ENCODE measurements at places on chromosomes 5 and 9. TPM values are rescaled to one million over a fixed set of nuclear protein-coding genes. Genes with fewer than 3 reads are reported as not detected.
A peak's percentile ranks its signal among the peaks of the same experiment; 100 is the strongest.

Gene PCDHB2
- total RNA-seq, result not detected

Gene DMGDH
- total RNA-seq, result 2.9 TPM

DNA sequence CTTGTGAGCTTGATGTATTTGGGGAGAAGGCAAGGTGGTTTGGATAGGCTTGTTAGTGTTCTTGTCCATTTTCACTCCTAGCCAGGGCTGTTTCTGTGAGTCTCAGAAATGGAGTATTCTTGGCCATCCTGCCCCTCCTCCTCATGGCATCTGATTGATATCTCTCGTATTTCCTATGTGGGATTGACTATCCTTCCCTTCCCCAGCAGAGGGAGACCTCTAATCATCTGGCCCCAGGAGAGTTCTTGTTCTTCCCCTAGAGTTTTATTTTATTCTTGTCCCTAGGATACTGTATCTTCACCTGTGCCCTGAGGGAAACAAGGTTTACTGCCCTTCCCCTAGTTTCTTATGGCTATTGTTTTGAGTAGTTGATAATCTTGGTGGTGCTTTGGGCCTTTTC lies 114.4 kb downstream of the VPS13A start:
- no peaks in the 10 kb centered on the region for H3K4me1 ChIP-seq
- peak; percentile 4 for DNase-seq
- H3K4me3 ChIP-seq, result no peak overlapping the region

DNA sequence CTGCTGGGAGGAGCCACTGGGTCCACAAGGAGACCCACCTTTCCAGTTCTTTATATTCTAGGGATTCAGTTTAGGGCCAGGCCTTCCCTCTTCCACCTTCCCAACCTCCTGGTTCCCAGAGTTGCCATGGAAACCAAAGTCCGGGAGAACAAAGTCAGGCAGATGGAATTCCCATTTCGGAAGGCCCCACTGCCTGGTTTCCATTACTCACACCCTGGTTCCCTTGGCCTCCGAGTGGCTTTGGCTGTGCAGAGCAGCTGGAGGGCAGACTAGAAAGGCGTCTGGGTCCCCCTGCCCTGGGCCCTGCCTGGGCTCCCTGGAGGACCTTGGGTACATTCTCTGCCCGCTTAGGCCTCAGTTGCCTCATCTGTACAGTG lies 136.1 kb downstream of the RGS3 start:
- H3K36me3 ChIP-seq, result peaks cover 45% of the 10 kb centered on the region
- DNase-seq, result no peak
- no peak overlapping the region for H3K27ac ChIP-seq
- no peak overlapping the region for H3K4me3 ChIP-seq
- H3K4me1 ChIP-seq, result no peaks in the 10 kb centered on the region

DNA sequence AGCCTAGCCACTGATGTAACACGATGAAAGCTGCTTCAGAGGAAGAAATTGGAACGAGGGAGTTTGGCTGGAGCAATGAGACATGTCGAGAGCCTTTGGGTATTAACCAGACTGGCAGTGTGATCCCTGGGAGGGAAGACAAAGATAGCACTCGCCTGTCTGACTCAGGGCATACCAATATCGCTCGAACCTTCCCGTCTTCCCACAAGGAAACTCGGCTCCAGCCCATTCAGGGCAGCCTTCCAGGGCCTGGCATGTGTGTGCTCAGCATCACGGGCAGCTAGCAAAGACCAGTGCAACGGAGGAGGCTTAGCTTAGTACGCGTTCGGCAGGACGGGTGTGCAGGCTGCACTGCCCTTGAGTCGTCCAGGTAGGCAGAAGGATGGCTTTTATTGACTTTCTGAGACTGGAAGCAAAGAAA lies 356.9 kb upstream of the WWC1 start:
- H3K27me3 ChIP-seq, result no peaks in the 10 kb centered on the region
- H3K36me3 ChIP-seq, result no peaks in the 10 kb centered on the region
- H3K27ac ChIP-seq, result no peak overlapping the region

- H3K27me3 ChIP-seq, result no peaks in the 10 kb centered on the region
- no peaks in the 10 kb centered on the region for H3K4me1 ChIP-seq
- no peak for DNase-seq
- no peak overlapping the region for H3K27ac ChIP-seq
Measured at GRCh38 chr5:29720954-29721353, 1472.5 kb upstream of the CDH6 start.

DNA sequence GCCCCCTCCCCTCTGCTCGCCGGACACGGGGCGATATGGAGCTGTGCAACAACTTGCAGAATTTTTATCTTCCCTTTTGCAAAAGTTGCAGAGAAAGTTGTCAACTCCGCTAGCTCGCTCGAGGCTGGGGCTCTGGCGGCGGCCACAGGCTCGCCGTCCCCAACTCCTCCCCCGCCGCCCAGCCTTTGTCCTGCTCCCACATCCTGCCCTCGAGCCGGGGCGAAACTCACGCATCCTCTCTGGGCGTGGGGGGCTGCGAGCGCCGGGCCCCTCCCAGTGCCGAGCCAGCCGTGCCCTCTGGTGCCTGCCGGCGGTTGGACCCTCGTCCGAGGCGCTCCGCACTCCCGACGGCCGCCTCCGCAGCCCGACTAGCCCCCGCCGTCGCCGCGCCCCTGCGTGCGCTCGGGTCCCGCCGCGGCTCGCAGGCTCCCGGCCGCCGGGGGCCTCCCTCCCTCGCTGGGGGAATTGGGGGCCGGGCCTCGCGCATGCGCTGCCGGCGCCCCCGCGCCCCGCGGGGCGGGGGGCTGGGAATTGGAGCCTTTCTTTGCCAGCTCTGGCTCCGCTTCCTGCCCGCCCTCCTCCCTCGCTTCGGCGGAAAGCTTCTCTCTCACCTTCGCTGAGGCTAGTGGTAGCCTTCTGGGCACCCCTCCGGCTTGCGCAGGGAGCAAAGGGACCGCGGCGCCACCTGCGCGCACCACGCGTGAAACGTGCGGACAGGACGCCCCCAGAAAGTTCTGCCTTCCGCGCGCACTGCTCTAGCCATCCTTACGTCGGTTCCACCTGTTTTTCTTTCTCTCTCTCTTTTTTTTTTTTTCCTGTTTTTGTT lies at the start of gene CCNJL:
Gene CCNJL (minus strand): TSS at position 431 of the 826 bp plus-strand sequence. CDS start 641 bp downstream, outside the sequence.
- H3K4me3 ChIP-seq, result peak within 1 kb of the TSS; percentile 70
- no peak within 1 kb of the TSS for H3K27ac ChIP-seq
- peak; percentile 9 for DNase-seq
- H3K27me3 ChIP-seq, result no peaks in the 10 kb centered on the region
- no peaks in the 10 kb centered on the region for H3K36me3 ChIP-seq
- peaks cover 24% of the 10 kb centered on the region for H3K4me1 ChIP-seq

DNA sequence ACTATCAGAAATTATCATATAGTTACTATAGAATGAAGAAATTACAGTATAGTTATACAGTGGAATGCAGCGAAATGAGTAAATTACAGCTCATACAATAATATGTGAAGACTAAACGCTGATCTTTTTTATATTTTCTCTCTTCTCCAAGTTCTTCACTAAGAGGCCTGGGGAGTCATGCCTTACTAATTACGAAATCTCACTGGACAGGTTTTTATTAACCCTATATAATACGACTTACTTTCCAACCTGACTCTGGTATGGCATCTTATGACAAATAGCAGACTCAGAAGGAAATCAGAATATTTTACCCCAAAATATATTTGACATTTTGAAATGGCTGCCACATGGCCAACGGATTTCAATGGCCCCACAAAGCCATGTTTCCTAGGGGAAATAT lies 9.1 kb downstream of the CARNMT1 start:
- no peak for DNase-seq
- H3K36me3 ChIP-seq, result peaks cover 8% of the 10 kb centered on the region
- no peak overlapping the region for H3K27ac ChIP-seq
- H3K4me3 ChIP-seq, result no peak overlapping the region

DNA sequence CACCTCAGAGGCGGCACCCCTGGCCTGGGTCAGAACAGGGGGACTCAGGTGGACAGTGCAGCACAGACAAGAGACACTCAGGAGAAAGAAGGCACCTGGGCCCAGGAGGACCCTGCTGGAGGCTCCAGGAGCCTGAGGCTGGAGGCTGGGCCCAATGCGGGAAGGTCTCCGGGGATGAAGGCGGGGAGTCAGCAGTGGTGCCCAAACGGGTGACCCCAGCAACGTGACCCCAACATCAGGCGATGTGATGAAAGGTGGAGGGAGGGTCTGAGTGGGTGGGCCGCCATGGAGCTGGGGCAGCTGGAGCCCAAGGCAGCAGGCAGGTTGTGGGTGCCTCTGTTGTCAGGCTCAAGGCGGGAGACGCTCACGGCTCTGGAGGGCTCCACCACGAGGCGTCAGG lies 37.5 kb downstream of the LPCAT1 start:
- H3K4me3 ChIP-seq, result no peak overlapping the region
- no peaks in the 10 kb centered on the region for H3K27me3 ChIP-seq
- H3K36me3 ChIP-seq, result peaks cover 79% of the 10 kb centered on the region
- no peak for DNase-seq

GRCh38 chr5:172918421-172919371 lies 40.5 kb upstream of the RPL26L1 start:
- peak overlapping the region; percentile 37 for H3K27ac ChIP-seq
- no peak overlapping the region for H3K4me3 ChIP-seq
- H3K4me1 ChIP-seq, result peaks cover 24% of the 10 kb centered on the region
- peaks cover 40% of the 10 kb centered on the region for H3K36me3 ChIP-seq

Gene PCDHB14
- not detected for total RNA-seq
